ENCODE measurements at places on chromosomes 5 and 9.

DNA sequence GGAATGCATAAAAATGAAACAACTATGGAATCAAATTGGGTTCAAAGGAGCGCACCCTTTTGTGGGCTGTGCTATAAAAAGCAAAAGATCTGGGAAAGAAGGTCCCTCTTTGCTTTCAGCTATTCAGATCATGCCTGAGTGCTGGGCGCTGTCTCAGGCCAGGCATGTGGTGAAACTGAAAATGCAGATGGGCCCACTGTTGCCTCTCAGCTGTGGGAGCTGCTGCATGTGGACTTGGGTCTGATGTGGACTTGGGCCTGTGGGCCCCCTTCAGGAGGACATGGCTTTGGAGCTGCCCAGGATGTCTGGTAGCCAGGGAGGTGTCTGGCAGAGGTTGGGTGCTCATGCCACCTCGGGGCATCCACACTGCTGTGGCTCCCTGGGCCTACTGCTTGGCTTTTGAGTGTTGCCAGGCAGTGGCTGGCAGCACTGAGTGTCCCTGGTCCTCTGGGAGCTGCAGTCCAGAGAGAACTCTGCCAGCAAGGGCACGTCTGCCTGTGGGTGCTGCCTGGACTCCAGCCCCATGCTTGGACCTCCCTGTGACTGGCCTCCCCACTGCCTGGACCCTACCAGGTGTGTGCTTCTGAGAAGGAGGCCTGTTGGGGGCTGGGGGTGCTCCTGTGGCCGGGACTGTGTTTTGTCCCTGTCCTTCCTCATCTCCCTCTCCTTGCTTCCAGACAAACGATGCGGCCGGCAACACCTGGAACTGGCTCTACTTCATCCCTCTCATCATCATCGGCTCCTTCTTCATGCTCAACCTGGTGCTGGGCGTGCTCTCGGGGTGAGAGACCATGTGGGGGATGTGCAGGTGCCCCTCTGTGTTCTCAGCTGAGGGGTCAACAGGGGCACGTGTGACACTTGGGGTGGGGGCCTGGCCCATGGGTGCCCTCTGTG lies 74.3 kb downstream of the CACNA1B start:
- no peak for DNase-seq

GRCh38 chr5:175448276-175448675 lies 4.3 kb upstream of the DRD1 start:
- DNase-seq, result no peak

DNA sequence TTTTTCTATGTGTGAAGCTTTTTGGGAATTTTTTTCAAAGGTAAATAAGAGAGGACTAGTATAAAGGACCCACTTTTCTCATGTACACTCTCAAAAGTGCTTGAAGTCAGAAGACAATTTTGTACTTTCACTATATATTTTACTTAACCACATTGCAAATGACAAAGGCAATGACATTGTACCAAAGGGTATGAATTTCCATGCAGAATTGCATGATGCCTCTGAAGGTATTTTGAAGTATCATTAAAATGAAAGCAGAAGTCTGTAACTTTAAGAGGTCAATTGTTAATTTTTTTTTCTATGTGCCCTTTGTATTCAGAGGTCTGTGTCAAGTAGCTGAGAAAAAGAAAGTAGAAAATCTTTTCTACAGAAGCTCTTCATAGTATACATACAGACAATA lies 84.7 kb downstream of the ST8SIA4 start:
- DNase-seq, result no peak

DNA sequence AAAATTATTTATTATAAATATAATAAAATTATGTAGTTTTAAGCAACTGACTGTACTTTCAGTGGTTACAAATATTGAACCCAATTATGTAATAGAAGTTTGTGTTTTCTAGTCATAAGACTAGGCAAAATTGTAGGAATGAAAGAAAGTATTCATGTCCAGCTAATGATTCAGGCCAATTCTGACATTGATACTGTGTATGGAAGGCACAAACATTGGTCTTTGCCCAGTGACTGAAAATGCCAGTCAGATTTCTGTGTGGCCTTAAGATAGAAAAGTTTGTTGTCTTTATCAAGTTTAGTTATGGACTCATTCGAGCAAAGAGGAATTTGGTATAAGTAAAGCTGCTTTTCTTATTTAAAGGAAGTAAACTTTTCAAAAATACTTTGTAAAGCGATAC lies 60.3 kb downstream of the SLC12A2 start:
- DNase-seq, result no peak

GRCh38 chr5:42564689-42565356 lies 141.6 kb downstream of the GHR start:
- DNase-seq, result no peak

DNA sequence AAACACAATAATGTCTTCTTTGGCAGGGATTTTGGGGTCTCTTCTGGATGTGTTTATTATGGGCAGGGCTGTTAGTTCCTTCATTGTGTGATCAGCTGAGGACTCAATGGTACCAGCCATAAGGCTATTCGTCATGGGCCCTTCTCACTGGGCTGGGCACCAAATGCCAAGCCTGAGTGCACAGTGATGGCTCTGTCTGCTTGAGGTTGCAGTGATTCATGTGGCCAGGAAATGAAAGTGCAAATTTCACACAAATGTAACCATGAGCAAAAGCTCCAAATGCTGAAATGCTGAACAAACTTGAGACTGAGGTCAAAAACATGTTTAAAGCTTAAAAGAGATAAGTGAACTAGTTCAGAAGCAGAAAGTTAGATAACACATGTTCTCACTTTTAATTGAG lies 191.0 kb downstream of the TARS1 start:
- DNase-seq, result no peak

- no peak for DNase-seq
Observed at GRCh38 chr5:167412556-167412955, 878.9 kb upstream of the WWC1 start.

- no peak for DNase-seq
Observed at GRCh38 chr5:66306844-66307315, 162.8 kb downstream of the SREK1 start.

GRCh38 chr5:156641686-156642085 lies 208.4 kb upstream of the PPP1R2B start:
- DNase-seq, result no peak

- DNase-seq, result no peak
Observed at GRCh38 chr9:130824079-130824478, 11.0 kb upstream of the ABL1 start.

DNA sequence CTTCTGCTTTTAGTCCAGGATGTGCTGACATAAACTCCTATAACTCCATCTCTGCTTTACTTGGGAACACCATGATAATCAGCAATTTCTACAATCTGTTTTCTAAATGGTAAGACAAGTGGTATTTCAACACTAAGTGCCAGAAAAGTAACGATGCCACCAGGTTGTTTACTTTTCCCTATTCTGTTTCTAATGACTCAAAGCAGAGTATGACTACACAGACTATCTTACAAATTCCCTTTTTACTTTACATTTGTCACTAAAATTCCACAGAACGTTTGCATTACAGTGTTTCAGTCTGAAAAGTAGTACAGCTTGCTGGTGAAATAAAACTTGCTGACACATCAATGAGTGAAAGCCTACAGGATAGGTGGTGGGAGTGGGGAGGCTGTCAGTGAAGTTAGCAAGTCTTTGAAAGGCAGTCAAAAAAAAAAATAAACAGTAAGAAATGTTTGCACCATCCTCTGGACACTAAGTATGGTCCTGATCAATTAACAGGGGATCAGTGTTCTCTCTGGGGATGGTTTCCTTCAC lies 186.5 kb downstream of the LURAP1L start:
- no peak for DNase-seq

DNA sequence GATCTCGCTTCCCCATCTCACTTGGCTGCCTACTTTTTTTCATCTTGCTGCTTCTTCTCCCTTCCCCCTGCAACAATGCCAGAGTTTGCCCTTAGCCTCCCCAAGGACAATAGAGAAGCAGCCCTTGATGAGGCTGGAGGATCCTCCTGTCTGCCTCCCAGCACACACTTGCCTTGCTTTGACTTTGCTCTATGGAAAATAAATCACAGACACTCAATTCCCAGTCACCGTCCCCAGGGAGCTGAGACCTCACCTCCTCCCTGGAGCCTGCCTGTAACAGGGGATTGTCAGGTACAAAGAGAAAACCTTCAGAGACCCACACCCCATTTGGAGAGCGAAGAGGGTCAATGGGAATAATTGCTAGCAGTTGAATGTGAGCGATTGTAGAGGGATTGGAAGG lies 242.1 kb upstream of the ZNF462 start:
- no peak for DNase-seq

Data from stimulated activated CD8-positive, alpha-beta memory T cell treated with anti-CD3 and anti-CD28 coated beads, Interleukin-7, amount 100 ng/mL, for 48 hours (primary cell).